ENCODE measurements at places on chromosomes 6 and 20. TPM values are rescaled to one million over a fixed set of nuclear protein-coding genes. Genes with fewer than 3 reads are reported as not detected.

OR2H2 gene
- total RNA-seq = not detected

GTF3C6 gene
- 128 TPM for total RNA-seq

HSPA1B gene
- total RNA-seq = 312 TPM

C20orf144 gene
- not detected for total RNA-seq

SLC17A9 gene
- total RNA-seq = not detected

TGM2 gene
- total RNA-seq = 27.0 TPM

FRK gene
- 0.05 TPM for total RNA-seq

POU5F1 gene
- not detected for total RNA-seq

LYRM4 gene
- 35.0 TPM for total RNA-seq

SEMG1 gene
- total RNA-seq = not detected

HTR1E gene
- not detected for total RNA-seq

MYCT1 gene
- 2.9 TPM for total RNA-seq

CDH26 gene
- not detected for total RNA-seq

NRSN2 gene
- total RNA-seq = 45.1 TPM

FAM217A gene
- total RNA-seq = not detected

BNIP5 gene
- not detected for total RNA-seq

GHRH gene
- not detected for total RNA-seq

PRDM13 gene
- not detected for total RNA-seq

TTLL9 gene
- total RNA-seq = 0.12 TPM

IL17F gene
- not detected for total RNA-seq

RBBP8NL gene
- not detected for total RNA-seq

SLPI gene
- total RNA-seq = 0.33 TPM

GMEB2 gene
- total RNA-seq = 17.5 TPM

PRSS35 gene
- total RNA-seq = 1.3 TPM

GJA10 gene
- total RNA-seq = not detected

All from A172 (cell line).